Upper lobe of right lung (tissue), 1 donor: ENCODE measurements at places on chromosomes 7 and 10. TPM values are rescaled to one million over a fixed set of nuclear protein-coding genes. Genes with fewer than 3 reads are reported as not detected.

Gene LHFPL3
- not detected for total RNA-seq

Gene STK32C
- 13.2 TPM for total RNA-seq

Gene TMEM213
- 9.6 TPM for total RNA-seq

Gene THNSL1
- 3.0 TPM for total RNA-seq

Gene SFTPA1
- 11,191 TPM for total RNA-seq

Gene CRYGN
- total RNA-seq, result not detected

Gene NAT16
- not detected for total RNA-seq

- H3K27ac ChIP-seq, result no peak overlapping the region
- no peaks in the 10 kb centered on the region for H3K27me3 ChIP-seq
- no peaks in the 10 kb centered on the region for H3K36me3 ChIP-seq
- no peak overlapping the region for H3K4me3 ChIP-seq
- H3K4me1 ChIP-seq, result peaks cover 29% of the 10 kb centered on the region
- no peak for DNase-seq
Measured at GRCh38 chr10:72011976-72012512, 47.8 kb downstream of the CHST3 start.

DNA sequence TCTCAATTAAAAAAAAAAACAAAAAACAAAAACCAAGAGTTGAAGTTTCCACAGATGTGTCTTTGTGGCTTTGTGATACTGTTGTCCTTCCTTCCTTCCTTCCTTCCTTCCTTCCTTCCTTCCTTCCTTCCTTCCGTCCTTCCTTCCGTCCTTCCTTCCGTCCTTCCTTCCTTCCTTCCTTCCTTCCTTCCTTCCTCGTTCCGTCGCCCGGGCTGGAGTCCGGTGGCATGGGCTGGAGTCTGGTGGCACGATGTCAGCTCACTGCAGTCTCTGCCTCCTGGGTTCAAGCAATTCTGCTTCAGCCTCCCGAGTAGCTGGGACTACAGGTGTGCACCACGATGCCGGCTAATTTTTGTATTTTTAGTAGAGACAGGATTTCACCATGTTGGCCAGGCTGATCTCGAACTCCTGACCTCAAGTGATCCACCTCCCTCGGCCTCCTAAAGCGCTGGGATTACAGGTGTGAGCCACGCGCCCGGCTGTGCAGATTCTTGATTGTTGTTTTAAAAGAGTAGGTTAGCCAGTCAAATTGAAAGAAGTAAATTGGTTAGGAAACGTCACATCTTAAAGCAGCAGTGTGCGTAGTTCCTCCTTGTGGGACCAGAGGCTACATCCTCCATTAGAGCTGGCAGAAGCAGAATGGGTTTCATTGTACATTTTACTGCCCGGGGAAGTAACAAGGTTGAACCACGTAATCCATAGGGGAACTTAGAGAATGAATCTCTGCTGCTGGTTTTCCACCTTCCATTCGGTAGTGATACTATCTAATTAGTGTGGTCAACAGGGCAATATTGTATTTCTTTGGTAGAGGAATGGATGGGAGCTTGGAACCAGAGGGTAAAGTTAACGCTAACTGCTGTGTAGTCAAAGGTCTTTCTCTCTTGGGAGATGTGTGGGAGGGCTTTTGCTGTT lies 20.6 kb downstream of the DNAJB6 start:
- DNase-seq, result no peak
- H3K27me3 ChIP-seq, result no peaks in the 10 kb centered on the region
- no peak overlapping the region for H3K4me3 ChIP-seq
- H3K27ac ChIP-seq, result no peak overlapping the region
- peaks cover 43% of the 10 kb centered on the region for H3K4me1 ChIP-seq

DNA sequence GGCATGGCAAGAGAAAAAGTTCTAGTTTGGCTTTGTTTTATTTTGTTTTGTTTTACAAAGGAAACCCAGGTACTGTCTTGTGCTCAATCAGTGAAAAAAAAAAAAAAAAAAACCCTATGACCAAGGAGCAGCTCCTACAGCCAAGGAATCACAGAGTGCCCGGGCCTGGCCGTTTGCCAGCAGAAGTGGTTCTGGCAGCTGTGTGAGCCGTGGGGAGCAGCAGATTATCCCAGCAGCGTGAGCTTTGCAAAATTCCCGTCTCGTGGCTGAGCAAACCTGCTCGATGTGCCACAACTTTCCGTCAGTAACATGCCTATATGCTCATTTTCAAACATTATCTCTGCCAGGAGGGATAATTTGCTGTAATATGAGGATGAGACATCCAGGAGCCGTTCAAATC lies 293.7 kb downstream of the POU6F2 start:
- peak; percentile 85 for DNase-seq
- H3K36me3 ChIP-seq, result no peaks in the 10 kb centered on the region
- H3K4me1 ChIP-seq, result no peaks in the 10 kb centered on the region
- H3K4me3 ChIP-seq, result no peak overlapping the region

GRCh38 chr10:129694691-129695243 lies 227.7 kb downstream of the MGMT start:
- no peaks in the 10 kb centered on the region for H3K36me3 ChIP-seq
- H3K27me3 ChIP-seq, result no peaks in the 10 kb centered on the region
- no peak for DNase-seq
- no peak overlapping the region for H3K4me3 ChIP-seq
- no peaks in the 10 kb centered on the region for H3K4me1 ChIP-seq
- no peak overlapping the region for H3K27ac ChIP-seq

GRCh38 chr10:70255329-70256299 lies 22.4 kb upstream of the PPA1 start:
- H3K36me3 ChIP-seq, result no peaks in the 10 kb centered on the region
- peaks cover 27% of the 10 kb centered on the region for H3K27me3 ChIP-seq
- no peak overlapping the region for H3K27ac ChIP-seq

- H3K4me1 ChIP-seq, result no peaks in the 10 kb centered on the region
- DNase-seq, result peak; percentile 56
- no peak overlapping the region for H3K27ac ChIP-seq
- H3K36me3 ChIP-seq, result no peaks in the 10 kb centered on the region
- no peak overlapping the region for H3K4me3 ChIP-seq
Measured at GRCh38 chr10:42962110-42962901, 114.6 kb upstream of the RET start.

GRCh38 chr10:317271-317769 lies 182.1 kb downstream of the ZMYND11 start:
- H3K27ac ChIP-seq, result peak overlapping the region; percentile 53
- H3K4me3 ChIP-seq, result no peak overlapping the region
- H3K36me3 ChIP-seq, result no peaks in the 10 kb centered on the region
- no peaks in the 10 kb centered on the region for H3K4me1 ChIP-seq
- peak; percentile 63 for DNase-seq
- no peaks in the 10 kb centered on the region for H3K27me3 ChIP-seq

- no peak for DNase-seq
- H3K27ac ChIP-seq, result no peak overlapping the region
- no peaks in the 10 kb centered on the region for H3K27me3 ChIP-seq
- H3K4me1 ChIP-seq, result no peaks in the 10 kb centered on the region
Measured at GRCh38 chr10:70760271-70760787, 24.8 kb downstream of the TBATA start.
